ENCODE measurements at places on chromosomes 13 and 19. TPM values are rescaled to one million over a fixed set of nuclear protein-coding genes. Genes with fewer than 3 reads are reported as not detected.

Gene CYP4F12
- total RNA-seq = not detected

Gene FLT3
- total RNA-seq = not detected

Gene PRR36
- not detected for total RNA-seq

DNA sequence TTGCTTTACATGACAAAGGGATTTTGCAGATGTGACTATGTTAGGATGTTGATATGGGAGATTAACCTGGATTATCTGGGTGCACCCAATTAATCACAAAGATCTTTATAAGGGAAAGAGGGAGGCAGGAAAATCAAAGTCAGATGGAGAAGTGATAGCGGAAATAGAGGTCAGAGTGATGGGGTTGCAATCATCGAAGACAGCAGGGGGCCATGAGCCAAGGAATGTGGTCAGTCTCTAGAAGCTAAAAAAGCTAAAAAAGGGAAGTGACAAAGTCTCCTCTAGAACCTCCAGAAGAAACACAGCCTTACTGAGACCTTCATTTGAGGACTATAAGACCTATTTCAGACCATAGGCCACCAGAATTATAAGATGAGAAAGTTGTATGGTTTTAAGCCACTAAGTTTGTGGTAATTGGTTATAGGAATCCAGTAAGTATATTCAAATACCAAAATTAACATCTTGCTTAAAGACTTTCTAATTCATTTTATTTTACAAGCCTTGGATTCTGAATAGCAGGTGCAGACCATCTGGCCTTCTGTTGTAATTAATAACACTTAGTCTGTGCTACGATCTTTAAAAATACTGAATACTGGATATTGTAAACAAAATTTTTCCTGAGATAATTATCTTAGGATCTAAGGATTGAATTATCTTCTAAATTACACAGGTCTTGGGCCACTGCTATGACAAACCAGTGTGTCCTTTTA, 493.4 kb upstream of the PCDH20 start:
- H3K4me1 ChIP-seq = no peaks in the 10 kb centered on the region
- no peaks in the 10 kb centered on the region for H3K27me3 ChIP-seq
- no peaks in the 10 kb centered on the region for H3K36me3 ChIP-seq
- H3K4me3 ChIP-seq = no peak overlapping the region

Gene PGLYRP2
- not detected for total RNA-seq

DNA sequence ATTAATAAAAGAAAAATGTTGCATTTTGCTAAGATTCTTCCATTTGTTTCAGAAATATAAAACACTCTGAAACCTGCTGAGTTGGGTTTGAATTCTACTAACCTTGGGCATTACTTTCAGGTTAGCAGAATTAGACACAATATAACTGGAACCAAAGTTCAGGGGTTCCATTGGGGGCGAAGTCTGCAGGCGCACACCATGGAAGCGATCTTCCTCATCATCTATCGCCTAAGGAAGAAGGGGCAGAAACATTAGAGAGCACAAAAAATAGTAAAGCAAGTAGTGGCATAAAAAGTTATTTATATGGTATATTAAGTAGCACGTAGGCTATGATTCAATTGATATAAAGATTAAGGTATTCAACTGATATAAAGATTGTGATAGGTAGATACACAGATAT, 34.1 kb downstream of the CARD8 start:
- no peak for DNase-seq
- no peaks in the 10 kb centered on the region for H3K27me3 ChIP-seq
- peaks cover 9% of the 10 kb centered on the region for H3K36me3 ChIP-seq
- peaks cover 5% of the 10 kb centered on the region for H3K4me1 ChIP-seq
- no peak overlapping the region for H3K4me3 ChIP-seq

Gene NLRP5
- total RNA-seq = not detected

DNA sequence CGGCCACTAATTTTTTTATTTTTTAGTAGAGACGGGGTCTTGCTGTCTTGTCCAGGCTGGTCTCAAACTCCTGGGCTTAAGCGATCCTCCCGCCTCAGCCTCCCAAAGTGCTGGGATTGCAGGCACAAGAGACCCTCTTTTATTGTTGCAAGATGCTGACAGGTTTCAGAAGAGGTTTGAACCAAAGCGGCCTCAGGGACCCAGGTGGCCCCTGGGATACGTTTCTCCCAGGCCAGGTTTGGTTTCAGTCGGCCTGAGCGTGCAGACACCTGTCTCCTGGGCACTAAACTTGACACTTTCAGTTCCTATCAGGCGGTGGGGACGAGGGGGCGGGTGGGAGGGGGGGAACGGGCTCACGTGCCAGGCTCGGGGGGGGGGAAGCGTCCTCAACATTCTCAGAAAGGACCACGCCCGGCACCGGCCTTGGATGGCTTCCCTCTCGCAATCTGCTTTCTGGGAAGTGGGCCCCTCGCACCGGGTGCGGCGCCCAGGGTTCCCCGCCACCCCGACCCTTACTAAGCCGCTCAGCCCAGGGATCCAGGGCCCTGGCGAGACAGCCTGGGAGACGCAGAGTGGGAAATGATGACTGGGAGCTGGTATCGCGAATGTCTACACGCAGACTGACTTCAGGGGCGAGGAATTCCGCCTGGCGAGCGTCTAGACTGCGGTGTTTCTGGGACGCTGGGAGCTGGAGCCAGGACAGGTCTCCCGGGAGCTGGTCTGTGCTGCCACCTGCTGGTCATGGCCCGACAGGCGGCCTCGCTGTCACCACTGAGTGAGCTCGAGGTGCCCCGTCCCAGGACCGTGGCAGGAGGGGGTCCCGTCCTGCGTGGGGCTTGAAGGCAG, 91.6 kb downstream of the GNG7 start:
- peak; percentile 91 for DNase-seq
- H3K36me3 ChIP-seq = no peaks in the 10 kb centered on the region
- H3K4me1 ChIP-seq = peaks cover 41% of the 10 kb centered on the region
- H3K27ac ChIP-seq = no peak overlapping the region
- H3K27me3 ChIP-seq = no peaks in the 10 kb centered on the region

Gene SKA3
- total RNA-seq = 18.1 TPM

- no peaks in the 10 kb centered on the region for H3K27me3 ChIP-seq
- DNase-seq = no peak
- H3K4me3 ChIP-seq = no peak overlapping the region
- no peak overlapping the region for H3K27ac ChIP-seq
- H3K4me1 ChIP-seq = no peaks in the 10 kb centered on the region
Observed at GRCh38 chr13:61255040-61255796, 160.4 kb downstream of the PCDH20 start.

DNA sequence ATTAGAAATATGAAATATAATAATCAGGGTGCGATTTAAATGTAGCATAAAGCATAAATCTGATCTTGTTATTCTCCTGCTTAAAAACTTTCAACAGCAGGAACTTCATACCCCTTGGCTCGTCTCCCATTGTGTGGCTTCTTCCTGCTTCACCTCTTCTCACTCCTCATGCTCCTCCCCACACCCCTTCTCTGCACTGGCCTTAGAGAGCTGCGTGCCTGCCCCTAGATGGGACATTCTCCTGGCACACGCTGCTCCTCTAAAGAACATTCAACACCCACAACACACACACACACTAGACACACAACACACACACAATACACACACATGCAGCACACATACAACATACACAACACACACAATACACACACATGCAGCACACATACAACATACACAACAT, 104.6 kb upstream of the RAP2A start:
- H3K27ac ChIP-seq = no peak overlapping the region
- H3K36me3 ChIP-seq = no peaks in the 10 kb centered on the region
- H3K27me3 ChIP-seq = no peaks in the 10 kb centered on the region
- peaks cover 13% of the 10 kb centered on the region for H3K4me1 ChIP-seq

DNA sequence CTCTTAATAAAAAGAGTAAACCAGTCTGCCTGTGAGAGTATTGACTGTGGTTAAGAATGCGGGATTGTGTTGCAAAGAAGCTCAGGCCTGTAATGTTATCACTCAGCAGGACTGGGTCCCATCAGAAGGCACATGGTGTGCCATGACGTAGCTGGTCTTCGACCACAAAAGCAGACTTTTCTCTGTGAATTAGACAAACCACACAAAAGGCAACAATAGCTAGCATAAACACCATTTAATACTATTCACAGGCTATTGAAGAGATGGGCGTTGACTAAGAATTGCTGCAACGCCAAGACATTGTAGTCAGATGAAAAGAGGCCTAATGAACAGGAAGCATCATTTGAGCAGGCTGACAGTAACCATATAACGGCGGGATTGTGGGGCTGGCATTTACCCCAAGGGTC, 235.6 kb upstream of the SOX21 start:
- no peak for DNase-seq
- H3K27me3 ChIP-seq = peaks cover 14% of the 10 kb centered on the region
- H3K27ac ChIP-seq = no peak overlapping the region
- H3K4me3 ChIP-seq = no peak overlapping the region

Gene SOX21
- total RNA-seq = not detected

DNA sequence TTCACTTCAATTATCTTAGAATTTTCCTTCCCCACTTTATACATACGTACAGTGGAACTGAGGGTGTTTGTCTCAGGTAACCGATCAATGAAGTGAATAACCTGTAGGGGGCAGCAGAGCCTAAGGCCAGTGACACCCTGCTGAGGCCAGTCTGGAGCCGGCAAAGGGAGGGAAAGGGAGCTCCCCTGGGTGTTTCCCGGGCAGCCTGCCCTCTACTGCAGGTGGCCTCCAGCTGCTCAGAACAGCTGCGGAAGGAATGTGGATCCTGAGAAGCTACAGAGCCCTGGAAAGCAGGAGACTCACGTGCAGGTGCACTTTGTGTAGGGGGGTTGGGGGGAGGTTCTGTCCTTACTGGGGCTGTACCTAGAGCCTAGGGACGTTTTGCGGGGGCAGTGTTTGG, 832 bp upstream of the ZNF491 start:
- H3K4me1 ChIP-seq = peaks cover 13% of the 10 kb centered on the region
- peak overlapping the region; percentile 87 for H3K4me3 ChIP-seq
- H3K36me3 ChIP-seq = no peaks in the 10 kb centered on the region
- no peak overlapping the region for H3K27ac ChIP-seq
- no peaks in the 10 kb centered on the region for H3K27me3 ChIP-seq
- DNase-seq = peak; percentile 87

- DNase-seq = no peak
- no peaks in the 10 kb centered on the region for H3K27me3 ChIP-seq
- H3K4me3 ChIP-seq = no peak overlapping the region
- H3K27ac ChIP-seq = no peak overlapping the region
- H3K36me3 ChIP-seq = peaks cover 4% of the 10 kb centered on the region
Observed at GRCh38 chr19:2228157-2229030, 7.7 kb downstream of the PLEKHJ1 start.

DNA sequence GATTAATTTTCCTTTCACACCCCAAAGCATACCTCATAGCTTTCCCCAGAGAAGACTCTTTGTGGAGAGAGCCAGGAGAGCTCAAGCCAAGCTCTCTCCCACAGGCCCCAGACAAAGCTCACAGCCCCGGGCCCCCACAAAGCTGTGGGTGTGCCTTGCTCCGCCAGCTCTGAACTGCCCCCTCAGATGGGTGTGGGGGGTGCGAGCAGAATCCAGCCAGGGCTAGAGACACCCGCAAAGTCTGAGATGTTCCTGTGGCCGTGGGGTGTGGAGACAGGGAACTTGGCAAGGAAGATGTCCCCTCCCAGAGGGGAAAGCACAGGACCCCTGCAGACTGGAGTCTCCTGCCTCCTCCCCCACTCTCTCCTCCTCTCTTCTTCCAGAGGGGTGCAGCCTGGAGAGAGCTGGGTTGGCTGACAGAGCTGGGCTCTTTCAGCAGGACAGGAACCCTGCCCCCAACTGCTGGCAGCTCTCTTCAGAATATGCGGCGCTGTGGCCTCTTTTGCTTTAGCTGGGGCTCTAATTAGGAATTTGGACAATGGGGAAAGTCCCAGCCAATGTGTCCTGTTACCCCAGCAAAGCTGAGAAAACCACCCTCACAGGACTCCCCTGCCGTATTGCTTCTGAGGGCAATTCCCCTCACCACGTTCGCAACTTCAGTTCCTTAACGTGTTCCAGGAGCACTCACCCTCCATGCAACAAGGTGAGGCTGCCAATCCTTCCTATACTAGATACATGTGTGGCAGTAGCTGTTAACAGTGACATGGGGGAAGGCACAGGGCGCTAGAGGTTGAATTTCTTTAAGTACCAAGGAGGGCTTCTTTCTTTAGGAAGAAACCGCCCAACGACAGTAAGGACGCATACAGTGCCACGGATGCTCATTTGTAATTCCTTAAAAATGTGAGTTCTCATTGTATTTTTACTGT, 170.0 kb downstream of the COL4A1 start:
- no peaks in the 10 kb centered on the region for H3K36me3 ChIP-seq
- H3K27ac ChIP-seq = peak overlapping the region; percentile 79
- H3K27me3 ChIP-seq = peaks cover 18% of the 10 kb centered on the region
- H3K4me3 ChIP-seq = peak overlapping the region; percentile 83
- DNase-seq = peak; percentile 37

Gene EXOC3L2
- total RNA-seq = not detected

DNA sequence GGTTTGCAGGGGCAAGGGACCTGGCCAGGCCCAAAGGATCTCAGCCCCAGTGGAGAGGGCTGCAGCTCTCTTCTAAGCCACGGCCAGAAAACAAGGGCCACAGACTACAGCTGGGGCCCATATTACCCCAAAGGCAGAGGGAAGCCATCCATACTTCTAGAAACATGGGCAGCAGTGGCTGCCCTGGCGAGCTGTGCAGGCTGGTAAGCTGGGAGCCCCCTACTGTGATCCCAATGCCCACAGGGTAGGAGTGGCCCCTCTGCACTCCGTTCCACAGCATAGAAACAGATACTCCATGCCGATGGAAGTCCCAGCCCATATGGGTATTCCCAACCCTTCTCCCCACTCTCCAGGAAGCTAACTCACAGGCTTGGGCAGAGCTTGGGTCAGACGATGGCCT, 25.1 kb downstream of the VSTM2B start:
- H3K27me3 ChIP-seq = peaks cover 24% of the 10 kb centered on the region
- no peak for DNase-seq
- H3K36me3 ChIP-seq = peaks cover 15% of the 10 kb centered on the region
- H3K4me1 ChIP-seq = no peaks in the 10 kb centered on the region
- no peak overlapping the region for H3K27ac ChIP-seq

DNA sequence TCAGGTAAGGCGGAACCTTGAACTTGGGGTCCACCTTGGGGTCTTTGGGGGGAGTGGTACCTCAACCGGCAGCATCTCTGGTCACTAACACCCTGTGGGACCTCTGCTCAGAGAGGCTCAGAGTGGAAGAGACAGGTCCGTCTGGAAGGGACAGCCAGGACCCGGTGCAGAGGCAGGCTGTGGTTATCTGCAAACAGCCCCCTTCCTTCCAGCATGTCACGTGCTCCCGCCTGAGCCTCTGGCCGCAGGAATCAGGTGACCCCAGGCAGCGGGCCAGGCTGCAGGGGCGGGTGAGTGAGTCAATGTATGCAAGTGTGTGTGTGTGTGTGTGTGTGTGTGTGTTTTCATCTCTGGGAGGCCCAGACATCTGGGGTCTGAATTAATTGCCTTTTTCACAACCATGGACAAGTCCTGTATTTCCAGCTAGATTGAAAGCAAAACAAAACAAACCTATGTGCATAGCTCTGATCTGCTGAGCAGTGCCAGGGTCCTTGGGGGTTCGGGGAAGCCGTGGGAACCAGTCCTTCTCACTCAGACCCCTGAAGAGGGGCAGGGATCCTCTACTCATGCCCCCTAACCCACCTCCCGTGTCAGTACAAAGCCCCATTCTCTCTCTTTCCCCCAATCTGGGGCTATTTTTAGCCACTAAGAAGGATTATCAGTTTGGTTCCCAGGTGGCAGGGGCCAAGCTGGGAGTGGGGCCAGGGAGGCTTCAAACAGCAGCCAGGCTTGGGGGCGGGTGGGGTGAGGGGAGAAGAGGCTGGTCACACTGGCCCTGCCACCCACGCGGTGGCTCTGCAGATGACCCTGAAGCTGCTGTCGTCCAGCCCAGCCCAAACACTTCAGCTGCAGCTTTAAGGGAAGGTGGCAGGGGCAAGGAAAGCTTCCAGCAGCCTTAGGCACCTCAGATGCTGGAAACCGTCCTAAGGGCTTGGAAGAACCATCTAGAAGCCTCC, 31.4 kb downstream of the CERS4 start:
- peaks cover 12% of the 10 kb centered on the region for H3K4me1 ChIP-seq
- peak; percentile 84 for DNase-seq
- peak overlapping the region; percentile 87 for H3K27ac ChIP-seq
- peaks cover 11% of the 10 kb centered on the region for H3K36me3 ChIP-seq
- H3K4me3 ChIP-seq = peak overlapping the region; percentile 68
